ENCODE measurements at places on chromosomes 4 and X.

DNA sequence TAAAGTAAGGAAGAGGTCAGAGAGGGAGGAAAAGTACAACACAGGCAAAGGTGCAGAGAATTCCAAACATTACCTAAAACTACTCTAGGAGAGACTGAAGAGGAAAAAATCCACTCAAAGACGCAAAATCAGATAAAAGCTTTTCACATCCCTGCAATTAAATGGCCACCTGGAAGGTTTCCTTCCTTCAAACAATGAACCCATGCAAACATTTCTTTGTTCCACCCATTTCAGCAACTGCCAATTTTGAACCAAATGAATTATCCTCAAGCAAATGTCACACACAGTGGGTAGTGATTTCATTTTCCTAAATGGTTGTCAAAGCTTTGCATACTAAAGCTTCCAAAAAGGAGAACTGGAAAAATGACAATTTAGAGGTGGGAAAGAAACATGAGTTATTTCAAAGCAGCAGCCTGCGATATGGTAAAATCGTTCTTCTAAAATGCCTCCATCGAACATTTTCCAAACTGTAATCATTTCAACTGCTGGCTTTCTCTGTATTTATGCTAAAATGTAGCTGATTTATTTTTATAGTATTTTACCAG, 45.0 kb downstream of the APBB2 start:
- peak; percentile 95 for DNase-seq

GRCh38 chr4:78788007-78788889, 12.1 kb downstream of the BMP2K start:
- no peak for DNase-seq

- peak; percentile 13 for DNase-seq
Observed at GRCh38 chr4:24837336-24837735, 42.0 kb downstream of the SOD3 start.

DNA sequence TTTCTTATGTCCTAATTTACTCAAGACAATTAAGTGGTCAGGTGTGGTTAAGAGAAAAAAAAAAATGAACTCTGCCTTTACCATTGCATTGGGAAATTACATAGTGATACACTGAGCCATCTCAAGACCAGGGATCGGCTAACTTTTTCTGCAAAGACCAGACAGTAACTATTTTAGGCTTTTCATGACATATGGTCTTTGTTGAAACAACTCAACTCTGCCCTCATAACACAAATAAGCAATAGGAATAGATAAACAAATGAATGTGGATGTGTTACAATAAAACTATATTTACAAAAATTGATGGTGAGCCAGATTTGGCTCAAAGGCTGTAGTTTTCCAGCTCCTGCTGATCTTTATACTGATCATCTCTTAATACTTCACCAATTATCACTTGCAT, 632.6 kb upstream of the INTU start:
- DNase-seq: no peak

DNA sequence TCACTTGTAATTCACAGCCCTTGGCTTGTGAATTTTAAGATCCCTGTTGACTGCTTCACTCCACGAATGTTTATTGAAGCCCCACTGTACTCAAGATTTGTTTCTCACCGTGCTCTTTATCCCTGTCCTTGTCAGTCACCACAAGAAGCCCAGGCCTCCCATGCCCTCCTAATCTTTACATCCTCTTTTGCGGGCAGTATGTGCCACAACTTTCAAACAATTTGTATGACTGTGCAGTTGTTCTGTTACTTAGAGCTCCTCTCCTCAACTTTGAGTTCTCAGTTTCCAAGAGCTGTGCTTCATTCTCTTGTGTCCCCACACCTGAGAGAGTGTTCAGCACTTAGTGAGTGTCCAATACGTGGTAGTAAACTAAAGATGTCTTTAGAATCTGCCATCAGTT, 467.7 kb downstream of the NKX6-1 start:
- DNase-seq: no peak

DNA sequence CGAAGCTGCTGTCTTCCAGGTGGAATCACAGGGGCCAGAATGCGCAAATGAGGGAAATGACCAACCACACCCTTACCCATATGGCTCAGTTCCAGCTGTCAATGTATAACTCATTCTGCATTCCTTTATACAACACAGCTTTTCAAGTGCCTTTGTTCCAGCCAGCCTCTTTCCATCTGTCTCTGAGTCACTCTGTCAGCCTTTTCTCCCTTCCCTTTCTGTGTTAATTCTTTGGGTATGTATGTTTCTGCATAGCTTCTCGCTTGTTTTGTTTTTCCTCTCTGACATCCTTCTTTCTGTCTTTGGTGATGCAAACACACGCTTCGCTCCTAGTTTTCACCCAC, 54.5 kb downstream of the RS1 start:
- no peak for DNase-seq

GRCh38 chrX:153353416-153353815, 19.5 kb downstream of the ZNF275 start:
- peak; percentile 3 for DNase-seq

DNA sequence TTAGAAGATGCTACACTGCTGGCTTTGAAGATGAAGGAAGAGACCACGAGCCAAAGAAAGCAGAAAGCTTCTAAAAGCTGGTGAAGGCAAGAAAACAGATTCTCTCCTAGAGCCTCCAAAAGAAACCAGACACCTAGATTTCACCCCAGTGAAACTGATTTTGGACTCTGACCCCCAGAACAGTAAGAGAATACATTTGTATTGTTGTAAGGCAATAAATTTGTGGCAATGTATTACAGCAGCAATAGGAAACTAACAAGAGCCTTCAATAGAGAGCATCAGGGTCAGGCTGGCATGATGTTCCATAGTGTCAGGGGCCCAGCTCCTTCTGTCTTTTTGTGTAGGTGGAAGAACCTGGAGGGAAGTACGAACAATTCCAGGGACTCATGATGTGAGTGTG, 6.0 kb upstream of the TEC start:
- no peak for DNase-seq

- DNase-seq: no peak
Observed at GRCh38 chr4:1512738-1513660, 106.8 kb upstream of the NKX1-1 start.

GRCh38 chrX:150184491-150184890, 178.6 kb upstream of the MAMLD1 start:
- DNase-seq: no peak

GRCh38 chr4:31442236-31442635, 722.1 kb downstream of the PCDH7 start:
- no peak for DNase-seq

DNA sequence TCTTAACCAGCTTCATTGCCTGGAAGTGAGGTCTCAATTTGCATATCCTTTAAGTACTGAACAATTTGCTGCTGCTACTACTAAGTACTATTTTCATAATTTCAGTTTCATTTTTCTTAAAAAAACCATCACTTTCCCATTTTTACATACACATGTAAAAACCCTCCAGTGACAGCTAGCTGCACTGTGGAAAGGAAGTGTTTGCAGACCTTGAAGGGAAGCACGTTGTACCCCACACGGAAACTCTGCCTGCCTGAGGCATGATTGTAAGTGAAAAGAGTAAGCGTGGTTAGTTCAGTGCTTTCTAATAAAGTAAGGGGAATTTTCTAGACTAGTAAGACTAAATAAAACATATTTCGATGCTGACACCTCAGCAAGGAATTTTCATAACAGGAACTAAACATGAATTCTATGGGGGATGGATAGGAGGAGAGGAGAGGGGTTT, 103.6 kb downstream of the RAPGEF2 start:
- no peak for DNase-seq

GRCh38 chr4:101127176-101127790, 220.0 kb downstream of the PPP3CA start:
- no peak for DNase-seq

DNA sequence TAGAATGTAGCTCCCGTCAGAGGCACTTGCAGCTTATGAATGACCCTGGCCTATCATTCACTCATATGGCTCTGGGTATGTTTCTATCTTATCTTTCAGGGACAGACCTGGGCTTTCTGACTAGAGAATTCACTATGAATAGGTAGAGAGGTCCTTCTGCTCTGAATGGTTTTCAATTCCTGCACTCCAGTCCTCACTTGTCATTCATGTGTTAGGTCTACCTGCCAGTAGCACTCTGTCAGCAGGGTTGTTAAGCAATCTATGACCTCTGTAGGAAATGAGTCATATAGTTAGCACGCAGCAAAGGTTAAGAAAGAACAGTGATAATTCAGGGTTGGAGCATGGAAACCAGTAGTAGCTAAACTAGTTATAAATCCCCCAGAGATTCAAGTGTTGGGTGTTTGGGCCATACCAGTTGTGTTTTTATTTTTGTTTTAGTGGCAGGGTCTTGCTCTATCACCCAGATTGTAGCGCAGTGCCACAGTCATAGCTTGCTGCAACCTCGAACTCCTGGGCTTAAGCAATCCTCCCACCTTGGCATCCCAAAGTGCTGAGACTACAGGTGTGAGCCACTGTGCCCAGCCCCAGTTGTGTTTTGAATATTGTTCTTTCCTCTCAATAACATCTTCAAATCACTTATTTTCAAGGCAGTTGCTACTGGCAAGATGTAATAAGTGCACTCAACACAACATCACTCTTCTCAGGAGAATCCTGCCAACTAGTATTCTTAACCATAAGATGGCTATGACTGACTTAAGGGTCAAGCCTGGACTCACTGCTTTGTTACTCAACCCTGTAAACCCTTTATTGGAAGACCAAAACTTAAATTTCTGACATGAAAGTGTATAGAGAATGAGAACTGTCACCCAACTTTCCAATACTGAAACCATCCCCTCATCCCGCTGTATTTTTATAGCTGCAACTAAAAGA, 25.1 kb downstream of the ARL13A start:
- no peak for DNase-seq

DNA sequence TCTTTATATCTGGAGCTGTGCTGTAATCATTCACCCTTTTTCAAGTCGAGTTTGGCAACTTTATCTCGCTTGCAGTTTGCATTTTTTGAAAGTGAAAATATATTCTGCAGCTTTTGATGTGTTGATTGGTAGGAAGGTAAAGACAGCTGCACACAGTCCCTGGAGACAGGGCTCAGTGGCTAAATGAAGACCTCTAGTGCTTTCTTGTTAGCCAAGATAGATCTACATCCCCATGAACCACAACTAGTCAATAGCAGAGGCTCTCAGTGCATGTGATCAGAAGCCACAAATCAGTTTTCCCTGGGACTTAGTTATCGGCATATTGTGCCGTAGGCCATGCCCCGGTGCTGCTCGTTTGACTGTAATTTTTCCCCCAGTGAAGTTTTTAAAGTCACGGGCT, 587.7 kb upstream of the PITX2 start:
- DNase-seq: no peak

GRCh38 chr4:145786261-145786660, 106.3 kb downstream of the C4orf51 start:
- no peak for DNase-seq

GRCh38 chr4:184699941-184700340, 34.0 kb downstream of the CENPU start:
- no peak for DNase-seq

- no peak for DNase-seq
Observed at GRCh38 chr4:7280926-7281690, 88.8 kb downstream of the SORCS2 start.

- peak; percentile 4 for DNase-seq
Observed at GRCh38 chr4:88457307-88458103, 586 bp downstream of the HERC5 start.

DNA sequence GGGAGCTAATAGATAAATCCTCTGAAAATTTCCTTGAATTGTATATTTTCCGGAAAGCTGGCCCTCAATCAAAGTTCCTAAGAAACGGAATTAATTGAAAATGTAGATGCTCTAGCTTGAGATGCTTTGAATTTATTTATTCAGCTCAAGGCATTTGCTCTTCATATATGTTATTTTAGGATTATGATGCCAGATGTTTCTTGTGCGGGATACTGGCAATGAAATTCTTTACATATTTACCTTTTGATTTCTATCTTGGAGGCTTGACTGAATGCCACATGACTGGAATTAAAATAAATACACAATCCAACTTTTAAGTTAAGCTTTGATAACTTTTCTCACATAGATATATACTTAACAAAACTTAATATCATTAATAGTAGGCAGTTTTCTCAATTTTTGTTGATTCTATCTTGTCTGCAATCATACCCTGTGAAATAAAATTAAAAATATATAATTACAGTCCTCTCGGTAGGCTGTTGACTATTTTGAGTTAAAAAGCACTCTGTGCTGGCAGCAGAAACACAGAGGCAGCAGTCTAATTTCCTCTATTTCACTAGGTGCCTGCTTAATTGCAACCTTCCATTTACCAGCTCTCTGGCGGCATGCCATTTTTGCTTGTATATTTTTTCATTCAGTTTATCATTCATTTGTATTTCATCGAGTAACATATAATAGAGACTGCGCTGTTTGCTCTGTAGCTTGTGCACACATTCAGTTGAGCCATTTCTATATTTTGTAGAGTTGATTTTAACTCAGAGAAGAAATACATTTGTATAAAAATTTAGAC, 991.5 kb downstream of the ADGRL3 start:
- peak; percentile 84 for DNase-seq

- no peak for DNase-seq
Observed at GRCh38 chr4:72935462-72935861, 134.1 kb downstream of the COX18 start.

- no peak for DNase-seq
Observed at GRCh38 chr4:140061194-140061593, 92.8 kb downstream of the MAML3 start.

DNA sequence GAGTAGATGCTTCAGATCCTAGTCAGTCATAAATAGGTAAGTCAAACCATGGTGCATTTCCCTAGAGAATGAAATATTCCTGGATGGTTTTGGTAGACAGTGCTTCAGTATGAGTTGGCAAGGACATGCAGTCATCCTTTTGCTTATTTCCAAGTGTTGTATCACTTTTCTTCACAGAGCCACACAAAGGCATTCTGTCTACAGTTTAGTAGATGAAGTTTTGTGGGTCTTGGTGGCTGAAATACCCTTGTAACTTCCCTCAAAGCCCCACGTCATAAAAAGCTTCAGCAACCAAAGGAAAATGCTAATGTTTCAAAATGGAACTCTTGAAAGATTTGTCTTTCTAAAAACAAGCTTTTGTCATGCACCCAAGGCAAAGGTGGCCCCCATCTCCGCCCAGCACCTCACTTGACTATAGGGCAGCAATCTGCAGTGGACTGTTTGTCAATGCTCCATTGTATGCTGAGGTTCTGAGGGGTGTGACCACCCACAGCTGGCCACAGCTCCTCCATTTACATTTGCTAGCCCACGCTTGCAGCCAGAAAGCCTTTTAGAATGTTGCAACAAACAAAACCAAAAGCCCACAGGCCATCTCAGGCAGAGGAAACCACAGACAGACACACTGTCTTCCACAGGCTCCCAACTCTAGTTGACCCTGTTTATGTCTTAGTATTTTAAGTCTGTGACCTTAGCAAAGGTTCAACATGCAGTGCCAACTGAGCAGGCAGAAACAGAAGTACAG, 87.1 kb upstream of the FAM9C start:
- no peak for DNase-seq

DNA sequence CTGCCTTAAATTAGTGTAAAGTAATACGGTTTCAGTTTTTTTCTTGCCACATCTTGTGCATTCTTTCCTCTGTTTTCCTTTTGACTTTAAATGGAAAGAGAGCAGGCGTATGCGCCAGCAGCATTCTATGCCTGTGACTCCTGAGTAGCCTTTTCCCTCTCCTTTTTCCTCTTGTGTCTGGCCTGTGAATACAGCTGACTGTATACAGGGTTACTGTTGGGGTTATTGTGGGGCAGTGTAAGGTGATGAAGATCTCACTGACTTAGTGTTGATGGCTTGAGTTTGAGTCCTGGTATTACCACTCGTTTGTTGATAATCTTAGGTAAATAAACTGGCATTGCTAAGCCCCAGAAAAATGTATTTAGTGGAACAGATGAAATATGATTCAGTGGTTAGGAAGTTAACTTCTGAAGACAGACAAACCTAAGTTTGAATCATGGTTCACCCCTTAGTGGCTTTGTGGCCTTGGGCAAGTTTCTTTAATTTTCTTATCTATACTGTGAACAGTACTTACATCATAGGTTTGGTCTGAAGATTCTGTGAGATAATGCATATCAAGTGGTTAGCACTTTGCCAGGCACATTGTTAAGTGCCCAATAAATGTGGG, 105.1 kb downstream of the FNIP2 start:
- DNase-seq: no peak
